Bronchial epithelial cell (primary cell): ENCODE measurements at places on chromosomes 12 and 14. TPM values are rescaled to one million over a fixed set of nuclear protein-coding genes. Genes with fewer than 3 reads are reported as not detected.

FIGNL2 gene
- total RNA-seq: not detected in 2 replicates

KRT75 gene
- 1.8 and 7.3 TPM in 2 replicates for total RNA-seq

HCAR2 gene
- 1.6 and 3.3 TPM in 2 replicates for total RNA-seq

GAS2L3 gene
- total RNA-seq: 0.53 and 1.0 TPM in 2 replicates

RBP5 gene
- not detected in 2 replicates for total RNA-seq

NOP9 gene
- 23.2 and 26.1 TPM in 2 replicates for total RNA-seq

TMEM119 gene
- 0.79 TPM in 1 of 2 replicates, not detected in the other for total RNA-seq

DMAC2L gene
- 8.2 and 10.8 TPM in 2 replicates for total RNA-seq

AQP5 gene
- total RNA-seq: 1.3 and 9.9 TPM in 2 replicates

PIK3C2G gene
- total RNA-seq: 0.26 and 1.0 TPM in 2 replicates
